ENCODE measurements at places on chromosomes 12 and 14.

GRCh38 chr12:44709166-44709565 lies 166.9 kb downstream of the NELL2 start:
- DNase-seq, result no peak

DNA sequence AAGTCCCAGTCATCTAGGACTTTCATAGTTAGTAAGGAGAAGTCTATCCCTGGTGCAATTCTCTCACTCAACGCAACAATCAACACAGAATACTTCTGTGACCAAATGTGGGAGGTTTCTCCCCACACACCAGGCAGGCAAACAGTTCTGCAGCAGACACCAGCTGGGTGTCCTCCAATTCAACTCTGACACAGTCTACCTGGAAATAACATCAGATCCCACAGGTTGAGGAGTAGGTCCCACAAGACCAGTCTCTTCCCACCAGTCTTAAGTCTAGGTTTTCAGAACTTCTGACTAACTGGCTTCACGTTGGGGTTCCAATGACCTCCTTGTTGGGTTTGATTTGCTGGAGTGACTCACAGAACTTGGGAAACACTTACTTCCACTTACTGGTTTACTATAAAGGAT lies 14.8 kb downstream of the ACOT6 start:
- DNase-seq, result no peak

GRCh38 chr12:124861492-124861891 lies 2.2 kb downstream of the SCARB1 start:
- DNase-seq, result no peak

DNA sequence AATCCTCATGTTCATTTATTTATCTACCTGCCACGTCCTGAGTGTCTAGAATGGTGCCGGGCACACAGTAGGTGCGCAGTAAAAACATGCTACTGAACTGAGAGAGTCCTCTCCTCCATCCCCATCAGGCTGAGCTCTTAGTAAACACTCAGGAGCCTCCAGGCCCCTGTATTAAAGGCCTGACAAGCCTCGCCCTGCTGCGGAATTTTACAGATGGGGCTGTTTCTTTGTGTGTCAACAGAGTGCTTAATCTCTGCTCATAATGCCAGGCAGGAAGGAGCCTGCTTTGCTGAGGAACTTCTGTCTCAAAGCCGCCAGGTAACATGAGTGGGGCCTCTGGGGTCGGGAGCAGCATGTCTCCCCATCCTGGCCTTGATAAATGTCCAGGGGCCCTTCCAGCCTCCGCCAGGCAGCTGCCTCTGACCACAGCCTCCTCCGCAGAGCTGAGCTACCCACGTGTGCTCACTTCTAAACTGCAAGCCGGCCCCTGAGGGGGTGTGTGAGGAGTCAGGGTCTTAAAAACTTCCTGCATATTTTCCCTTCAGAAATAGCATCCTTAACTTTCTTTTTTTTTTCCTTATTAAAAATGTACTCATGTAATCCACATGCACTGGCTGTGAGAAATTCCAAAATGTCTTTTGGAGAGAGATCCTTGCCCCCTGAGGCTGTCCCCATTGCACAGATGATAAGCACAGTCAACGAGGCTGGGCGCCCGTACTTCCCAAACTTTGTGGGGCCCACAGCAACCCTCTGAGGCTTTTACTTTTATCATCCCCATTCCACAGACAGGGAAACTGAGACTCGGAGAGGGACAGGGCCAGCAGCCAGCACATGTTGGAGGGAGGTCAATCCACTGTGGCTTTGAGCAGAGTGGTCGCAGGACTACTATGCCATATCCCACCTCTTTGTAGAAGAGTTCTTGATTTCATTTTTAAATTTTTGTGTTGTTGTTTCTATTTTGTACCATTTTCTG lies 116.0 kb upstream of the NCOR2 start:
- no peak for DNase-seq

- no peak for DNase-seq
These were observed 6.5 kb downstream of the GLRX5 start for GRCh38 chr14:95541346-95541745.

DNA sequence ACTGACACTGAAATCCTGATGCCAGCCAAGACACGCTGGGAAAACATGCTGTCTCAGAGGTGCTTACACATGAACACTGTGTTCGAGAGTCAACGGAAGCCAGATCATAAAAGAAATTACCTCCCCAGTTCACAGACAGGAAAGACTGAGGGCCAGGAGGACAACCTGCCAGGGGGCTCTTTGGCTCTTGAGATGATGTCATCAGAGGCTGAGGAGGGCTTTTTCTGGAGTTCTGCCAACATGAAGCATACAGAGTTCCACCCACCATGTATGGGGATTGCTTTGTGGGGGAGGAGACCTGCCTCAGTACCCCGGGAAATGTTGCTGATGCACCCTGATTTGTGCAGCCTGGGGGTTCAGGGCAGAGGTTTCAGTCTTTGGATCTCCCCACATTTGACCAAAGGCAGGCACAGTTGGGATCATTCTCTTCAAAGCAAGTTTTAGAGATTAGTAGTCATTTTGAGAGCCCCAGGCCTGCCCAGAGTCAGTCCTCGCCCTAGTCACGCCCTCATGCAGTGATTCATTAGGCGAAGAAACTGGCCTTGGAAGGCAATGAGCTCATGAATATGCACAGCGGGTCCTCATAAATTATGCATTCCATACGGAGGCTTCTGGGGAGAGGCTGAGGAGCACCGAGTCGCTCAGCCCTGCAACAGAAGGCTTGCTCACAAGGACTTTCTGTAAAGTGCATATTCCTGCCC lies 34.9 kb upstream of the EML1 start:
- DNase-seq, result no peak

- DNase-seq, result no peak
These were observed 148.1 kb downstream of the SYT1 start for GRCh38 chr12:79012636-79013035.

DNA sequence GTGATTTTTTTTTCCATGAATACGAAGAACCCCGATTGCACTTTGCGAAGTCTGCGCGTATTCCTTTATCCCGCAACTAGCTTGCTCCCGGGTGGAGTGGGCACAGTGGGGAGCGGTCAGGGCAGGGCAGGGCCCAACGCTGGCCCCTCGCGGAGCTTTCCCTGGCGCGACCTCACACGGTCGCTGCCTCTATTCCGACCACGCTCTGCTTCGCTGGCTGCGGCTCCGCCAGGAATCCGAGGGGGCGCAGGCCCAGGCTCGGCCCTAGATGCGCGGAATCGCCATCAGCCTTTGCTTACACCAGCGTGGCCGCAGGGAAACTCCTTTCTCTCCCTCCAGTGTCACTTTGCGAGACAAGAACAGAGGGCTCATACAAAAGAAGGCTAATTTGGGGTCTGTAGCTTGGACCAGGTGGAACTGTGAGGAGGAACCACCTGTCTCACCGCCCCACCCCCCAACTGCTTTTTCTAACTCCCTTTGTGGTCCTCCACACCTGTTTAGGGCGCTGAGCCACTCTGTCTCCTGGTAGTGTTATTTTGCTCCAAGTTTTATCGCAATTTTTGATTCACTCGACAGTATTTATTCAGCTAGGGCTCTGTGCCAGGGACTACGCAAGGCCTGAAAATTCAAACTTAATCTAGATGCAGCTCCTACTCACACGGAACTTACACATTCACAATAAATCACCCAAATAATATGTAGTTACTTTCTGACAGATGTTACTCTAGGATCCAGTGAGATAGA lies 3.1 kb upstream of the NKX2-1 start:
- DNase-seq, result no peak

GRCh38 chr14:22802860-22803686 lies 12.2 kb downstream of the SLC7A7 start:
- no peak for DNase-seq

DNA sequence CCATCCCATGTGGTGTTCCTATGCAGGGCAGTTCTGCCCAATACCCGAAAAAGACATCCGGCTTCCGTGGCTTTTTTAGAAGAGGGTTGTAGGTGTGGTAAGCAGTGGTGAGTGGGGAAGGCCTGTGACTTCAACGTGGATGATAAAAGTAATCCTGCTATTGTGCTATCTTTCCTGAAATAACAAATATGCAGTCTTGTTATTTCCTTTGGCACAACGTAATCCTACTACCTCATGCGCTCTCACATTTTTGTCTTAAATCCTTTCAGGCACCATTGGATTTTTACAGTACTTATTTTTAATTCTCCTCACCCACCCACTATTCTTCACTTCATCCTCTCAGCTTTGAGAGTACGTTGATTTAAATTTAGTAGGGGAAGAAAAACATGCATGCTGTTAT lies 96.8 kb downstream of the IPO8 start:
- DNase-seq, result no peak

GRCh38 chr12:112568641-112569040 lies 149.9 kb downstream of the PTPN11 start:
- no peak for DNase-seq

- no peak for DNase-seq
These were observed 2.0 kb upstream of the SIX1 start for GRCh38 chr14:60651086-60651795.

- no peak for DNase-seq
These were observed 15.2 kb downstream of the SLC7A8 start for GRCh38 chr14:23168246-23168645.

DNA sequence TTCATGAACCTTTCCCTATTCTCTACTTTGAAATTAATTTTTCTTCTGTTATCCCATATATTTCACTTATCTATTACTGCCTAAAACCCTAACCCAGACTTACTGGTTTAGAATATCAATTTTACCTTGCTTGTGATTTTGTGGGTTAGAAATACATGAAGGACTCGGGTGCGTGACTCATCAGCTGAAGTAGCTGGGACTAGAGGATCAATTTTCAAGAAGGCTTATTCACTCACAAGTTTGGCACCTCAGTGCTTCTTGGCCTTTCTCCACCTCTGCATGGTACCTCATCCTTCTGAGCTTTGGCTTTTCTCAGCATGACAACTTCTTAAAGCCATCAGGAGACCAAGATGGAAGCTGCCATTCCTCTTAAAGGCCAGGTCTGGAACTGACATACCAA lies 57.8 kb downstream of the TMEM117 start:
- no peak for DNase-seq

Data from stimulated activated naive CD4-positive, alpha-beta T cell treated with Interleukin-2 at 50 U/mL for 16 hours (primary cell).